Stimulated activated CD8-positive, alpha-beta memory T cell treated with anti-CD3 and anti-CD28 coated beads, Interleukin-4, amount 100 ng/mL, for 4 hours (primary cell): ENCODE measurements at places on chromosomes 4 and X.

GRCh38 chr4:68175562-68176155 is 46.0 kb upstream of the TMPRSS11F start:
- DNase-seq, result no peak

GRCh38 chr4:138135610-138136009 is 106.5 kb downstream of the SLC7A11 start:
- no peak for DNase-seq

DNA sequence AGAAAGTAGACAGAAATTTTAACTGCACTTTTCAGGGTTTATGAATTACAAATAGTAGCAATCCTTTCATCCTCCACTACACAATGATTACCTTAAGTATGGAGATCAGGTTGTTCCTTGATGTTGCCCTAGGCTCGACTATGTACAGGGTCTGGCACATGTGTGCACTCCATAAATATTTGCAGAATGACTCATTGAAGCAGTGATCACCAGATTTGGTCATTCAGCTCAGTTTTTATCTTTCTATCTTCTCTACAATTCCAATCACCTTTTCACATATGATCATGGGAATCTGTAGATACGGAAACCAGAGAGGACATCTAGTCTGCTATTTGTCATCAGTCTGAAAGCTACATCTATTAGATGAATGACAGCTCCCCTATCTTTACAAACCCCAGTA is 171.7 kb upstream of the HCCS start:
- no peak for DNase-seq

- peak; percentile 35 for DNase-seq
These were observed 57.4 kb downstream of the TSC22D3 start for GRCh38 chrX:107718156-107718621.

DNA sequence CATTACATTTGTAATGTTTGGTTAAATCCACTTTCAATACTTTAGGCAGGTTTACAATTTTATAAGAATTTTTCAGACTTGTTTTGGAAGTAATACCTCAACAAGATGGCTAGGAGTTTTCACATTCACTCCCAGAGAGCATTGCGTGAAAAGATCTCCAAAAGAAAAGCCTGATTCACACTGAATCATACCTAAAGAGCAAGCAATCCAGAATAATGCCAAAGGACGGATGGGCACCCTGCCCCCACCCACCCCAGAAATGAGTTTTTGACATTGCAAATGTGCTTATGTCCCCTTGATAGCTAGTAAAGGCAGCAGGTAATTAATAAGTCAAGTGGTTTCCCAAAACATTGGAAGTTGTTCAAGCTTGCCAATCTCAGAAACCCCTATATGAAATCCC is 557.7 kb upstream of the TENM3 start:
- DNase-seq, result no peak

DNA sequence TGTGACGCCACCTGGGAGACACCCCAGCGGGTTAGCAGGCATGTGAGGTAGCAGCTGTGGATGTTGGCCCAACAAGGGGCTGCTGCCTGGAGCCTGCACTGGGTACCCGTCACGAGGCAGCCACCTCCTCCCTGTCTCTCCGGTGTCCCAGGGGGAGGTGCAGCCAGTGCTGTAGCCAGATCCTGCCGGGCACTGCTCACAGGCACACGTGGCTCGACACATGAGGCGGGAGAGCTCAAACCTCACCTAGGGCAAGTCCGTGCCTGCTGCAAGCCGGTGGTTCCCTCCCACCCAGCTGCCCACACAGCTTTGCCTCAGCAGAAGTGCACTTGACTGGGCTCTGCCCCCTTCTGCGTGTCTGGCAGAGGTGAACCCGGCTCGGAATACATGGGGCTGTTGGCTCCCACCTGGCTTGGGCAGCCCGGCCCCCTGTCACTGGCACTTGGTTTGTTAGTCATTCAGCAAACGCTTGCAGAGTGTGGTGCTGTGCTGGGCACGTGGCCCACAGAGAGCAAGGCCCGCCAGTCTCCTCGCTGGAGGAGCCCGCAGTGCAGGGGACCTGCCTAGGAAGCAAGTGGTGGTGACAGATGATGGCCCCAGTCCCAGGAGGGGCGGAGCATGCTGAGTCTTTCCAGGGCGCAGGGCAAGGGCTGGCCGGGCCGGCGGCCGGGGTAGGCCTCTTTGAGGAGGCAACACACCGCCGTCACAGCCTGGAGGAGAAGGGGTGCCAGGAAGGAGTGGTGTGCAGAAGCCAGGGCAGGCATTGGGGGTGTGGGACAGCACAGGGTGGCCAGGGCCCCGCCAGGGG is 10.1 kb upstream of the SH3TC1 start:
- DNase-seq, result no peak

- DNase-seq, result no peak
These were observed 332.7 kb upstream of the FGF16 start for GRCh38 chrX:77114501-77114900.

GRCh38 chr4:98289375-98289774 is 28.2 kb downstream of the RAP1GDS1 start:
- DNase-seq, result no peak

GRCh38 chrX:14630733-14631132 is 101.4 kb downstream of the GLRA2 start:
- no peak for DNase-seq

GRCh38 chrX:12672367-12673106 is 118.7 kb upstream of the PRPS2 start:
- DNase-seq, result no peak

GRCh38 chr4:7236847-7237246 is 44.5 kb downstream of the SORCS2 start:
- DNase-seq, result no peak

DNA sequence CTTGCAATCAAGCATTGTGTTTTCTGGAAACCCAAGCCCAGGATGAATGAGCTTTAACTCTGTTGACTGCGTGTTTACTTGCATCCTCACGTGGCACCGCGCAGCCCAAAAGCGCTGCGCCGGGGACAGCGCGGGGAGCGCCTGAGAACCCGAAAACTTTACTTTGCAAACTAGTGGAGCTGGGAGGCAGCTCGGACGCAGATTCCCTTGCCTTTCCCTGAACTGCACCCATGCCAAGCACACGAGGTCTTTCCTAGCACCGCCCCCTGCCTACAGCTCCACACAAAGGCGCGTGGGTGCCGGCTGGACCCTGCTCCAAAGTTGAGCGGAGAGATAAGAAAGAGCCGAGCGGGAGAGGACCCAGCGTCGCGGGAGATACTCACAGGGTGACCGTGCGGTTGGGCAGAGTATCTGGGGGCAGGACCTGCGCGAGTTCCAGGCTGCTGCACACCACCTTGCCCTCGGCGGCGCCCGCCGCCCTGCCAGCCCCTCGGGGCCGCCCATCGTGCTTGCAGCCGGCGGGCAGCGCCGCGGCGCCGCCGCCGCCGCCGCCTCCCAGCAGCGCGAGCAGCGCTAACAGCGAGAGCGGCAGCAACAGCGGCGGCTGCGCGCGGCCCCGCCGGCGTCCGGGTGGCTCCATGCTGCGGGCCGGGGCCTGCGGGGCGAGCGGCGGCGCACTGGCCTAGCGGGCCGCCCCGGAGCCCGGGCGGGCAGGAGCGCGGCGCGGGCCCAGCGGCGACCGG is 550 bp downstream of the ADGRA3 start:
- no peak for DNase-seq

GRCh38 chr4:100823066-100823992 is 305.5 kb upstream of the EMCN start:
- DNase-seq, result no peak

- DNase-seq, result no peak
These were observed 76.7 kb downstream of the SCD5 start for GRCh38 chr4:82721819-82722423.

GRCh38 chrX:12582649-12583048 is 208.6 kb upstream of the PRPS2 start:
- DNase-seq, result no peak

DNA sequence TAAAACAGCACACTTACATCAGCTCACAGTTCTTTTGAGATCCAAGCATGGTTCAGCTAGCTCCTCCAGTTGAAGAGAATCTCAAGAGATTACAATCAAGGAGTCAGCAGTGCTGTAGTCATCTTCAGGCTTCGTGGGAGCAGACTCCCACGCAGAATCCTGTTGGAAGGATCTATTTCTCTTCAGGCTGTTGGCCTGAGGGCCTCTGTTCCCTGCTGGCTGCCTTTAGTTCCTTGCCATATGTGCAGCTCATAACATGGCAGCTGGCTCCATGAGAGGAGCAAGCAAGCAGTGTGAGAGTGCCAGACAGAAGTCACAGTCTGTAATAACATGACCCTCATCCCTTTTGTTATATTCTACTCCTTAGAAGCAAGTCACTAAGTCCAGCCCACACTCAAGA is 168.6 kb downstream of the COX18 start:
- DNase-seq, result no peak

DNA sequence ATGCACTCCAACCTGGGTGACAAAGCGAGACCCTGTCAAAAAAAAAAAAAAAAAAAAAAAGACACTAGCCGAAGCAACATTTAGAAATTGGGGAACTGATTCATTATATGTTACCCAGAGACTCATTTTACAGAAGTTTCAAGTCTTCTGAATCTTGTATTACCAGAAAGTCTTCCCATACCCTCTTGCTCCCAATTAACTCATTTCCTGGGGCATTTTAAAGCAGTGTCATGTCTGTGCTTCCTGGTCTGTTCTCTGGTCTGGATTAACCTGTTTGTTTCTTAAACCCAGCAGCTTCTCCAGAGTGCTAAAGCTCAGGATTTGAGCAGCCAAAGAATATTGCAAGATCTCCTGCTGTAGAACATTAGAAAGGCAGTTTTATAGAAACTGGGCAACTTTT is 43.7 kb downstream of the FRMPD3 start:
- no peak for DNase-seq

DNA sequence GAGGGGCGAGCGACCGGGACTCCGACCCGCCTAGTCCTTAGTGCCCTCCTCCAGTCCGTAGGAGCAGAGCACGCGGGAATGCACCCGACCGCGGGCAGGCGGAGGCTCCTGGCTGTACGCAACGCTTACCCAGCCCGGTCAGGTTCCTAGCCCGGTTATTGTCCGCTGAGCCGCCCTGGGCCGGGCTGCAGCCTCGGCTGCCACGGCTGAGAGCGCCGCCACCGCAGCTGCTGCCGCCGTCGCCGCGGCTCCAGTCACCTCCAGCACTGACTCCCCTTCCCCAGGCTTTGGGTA is at the start of gene AMER1:
TSS of gene AMER1 (minus strand) at position 268 of the 294 bp plus-strand sequence. CDS start 12,422 bp downstream, outside the sequence.
- DNase-seq, result no peak

- DNase-seq, result no peak
These were observed 2.8 kb downstream of the FIP1L1 start for GRCh38 chr4:53380221-53380620.

DNA sequence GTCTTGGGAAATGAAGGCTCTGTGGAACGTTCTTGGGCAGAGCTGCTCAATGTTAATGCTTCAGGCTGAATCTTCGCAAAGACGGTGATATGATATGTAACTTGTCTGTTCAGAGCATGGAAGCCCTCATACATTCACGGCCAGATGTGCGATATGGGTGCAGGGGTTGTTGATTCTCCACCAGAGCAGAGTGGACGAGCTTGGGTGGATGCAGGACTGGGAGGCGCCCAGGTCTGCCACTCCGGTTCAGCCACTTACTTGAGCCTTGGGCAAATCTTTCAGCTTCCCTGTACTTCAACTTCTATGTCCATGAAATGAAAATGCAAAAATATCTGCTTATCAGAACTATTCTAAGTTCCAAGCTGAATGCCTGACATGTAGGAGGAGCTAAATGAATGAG is 47.4 kb upstream of the MND1 start:
- DNase-seq, result no peak

DNA sequence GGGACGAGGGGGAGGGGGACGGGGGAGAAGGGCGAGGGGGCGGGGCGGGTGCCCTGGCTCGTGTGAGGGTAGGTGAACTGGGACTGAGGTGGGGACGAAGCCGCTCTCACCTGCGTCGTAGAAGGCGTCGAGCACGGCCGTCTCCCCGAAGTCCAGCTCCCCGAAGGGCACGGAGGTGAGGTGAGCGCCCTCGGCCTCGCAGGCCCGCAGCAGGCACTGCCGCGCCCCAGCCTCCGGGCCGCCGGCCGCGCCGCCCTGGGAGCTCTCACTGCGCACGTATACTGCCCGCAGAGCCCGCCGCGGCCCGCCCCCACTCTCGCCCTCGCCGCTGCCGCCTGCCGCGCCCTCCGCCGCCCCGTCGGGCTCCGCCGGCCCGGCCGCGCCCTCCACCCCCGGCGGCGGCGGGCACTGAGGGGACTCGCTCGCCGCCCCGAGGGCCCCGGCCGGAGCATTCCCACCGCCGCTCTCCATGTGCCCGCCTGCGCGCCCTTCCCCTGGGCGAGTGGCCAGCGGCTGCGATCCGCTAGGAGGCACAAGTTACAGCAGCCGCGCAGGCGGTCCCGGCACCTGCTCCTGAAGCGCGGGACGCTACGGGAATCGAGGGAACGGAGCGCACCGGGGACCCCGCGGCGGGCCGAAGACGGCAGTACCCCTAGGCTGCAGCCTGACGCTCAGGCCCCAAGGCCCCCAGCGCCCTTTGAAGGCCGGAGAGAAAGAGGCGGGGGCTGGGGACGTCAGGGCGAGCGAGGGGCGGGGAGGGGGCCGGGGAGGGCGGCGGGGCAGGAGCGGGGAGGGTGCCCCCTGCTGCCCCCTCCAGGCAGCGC is at the start of gene MAP3K15:
TSS of gene MAP3K15 (minus strand) at position 718 of the 824 bp plus-strand sequence. CDS start at position 471, 247 bp downstream.
- no peak for DNase-seq
